ENCODE measurements at places on chromosomes 7 and 10.

DNA sequence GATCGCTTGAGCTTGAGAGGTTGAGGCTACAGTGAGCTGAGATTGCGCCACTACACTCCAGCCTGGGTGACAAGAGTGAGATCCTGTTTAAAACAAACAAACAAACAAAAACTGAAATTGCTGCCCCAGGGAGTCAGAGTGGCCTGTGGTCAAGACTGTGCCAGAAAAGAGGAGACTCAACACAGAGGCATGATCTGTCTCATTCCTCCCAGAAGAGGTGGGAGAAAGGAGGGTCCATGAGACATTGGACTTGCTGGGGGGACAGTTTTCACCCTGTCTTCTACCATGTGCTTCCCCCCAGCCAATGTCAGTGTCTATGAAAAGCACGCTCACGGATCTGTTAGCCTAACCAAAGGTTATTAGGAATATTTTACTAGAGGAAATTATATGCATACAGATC lies 3.2 kb downstream of the ZNF853 start:
- DNase-seq, result no peak

DNA sequence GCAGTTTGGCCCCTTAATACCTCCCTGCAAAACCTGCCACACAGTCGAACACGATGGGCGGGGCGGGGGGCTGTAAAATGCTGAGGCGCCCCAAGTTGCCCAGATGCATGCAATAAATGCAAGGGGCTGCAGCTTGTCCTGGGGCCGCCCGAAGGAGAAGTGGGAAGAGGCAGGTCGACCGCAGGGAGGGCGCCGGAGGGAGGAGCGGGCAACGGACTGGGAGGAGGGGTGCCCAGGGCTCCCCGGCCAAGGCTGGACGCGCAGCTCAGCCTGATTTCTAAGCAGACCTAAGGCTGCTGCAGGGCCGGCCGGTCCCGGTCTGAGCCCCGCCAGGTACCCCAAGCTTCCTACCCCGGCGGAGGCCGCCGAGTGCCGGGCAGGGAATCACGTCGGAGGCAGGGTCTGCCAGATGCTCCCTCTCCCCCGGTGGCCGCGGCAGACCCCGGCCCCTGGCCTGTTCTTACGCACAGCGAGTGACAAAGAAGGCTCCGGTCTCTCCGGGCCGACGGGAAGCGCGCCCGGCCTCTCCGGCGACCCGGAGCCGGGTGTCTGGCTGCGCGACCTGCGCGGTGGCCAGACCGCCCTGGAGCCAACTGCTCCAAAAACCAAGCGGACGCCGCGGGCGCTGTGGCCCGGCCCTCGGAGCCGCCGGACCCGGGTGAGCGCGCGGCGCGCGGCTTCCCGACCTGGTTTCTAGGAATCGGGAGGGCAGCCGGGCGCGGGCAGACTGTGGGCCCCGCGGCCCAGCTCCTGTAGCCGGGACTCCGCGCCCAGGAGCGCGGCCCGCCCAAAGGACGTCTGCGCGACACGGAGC lies 744 bp upstream of the EBF3 start:
- no peak for DNase-seq

DNA sequence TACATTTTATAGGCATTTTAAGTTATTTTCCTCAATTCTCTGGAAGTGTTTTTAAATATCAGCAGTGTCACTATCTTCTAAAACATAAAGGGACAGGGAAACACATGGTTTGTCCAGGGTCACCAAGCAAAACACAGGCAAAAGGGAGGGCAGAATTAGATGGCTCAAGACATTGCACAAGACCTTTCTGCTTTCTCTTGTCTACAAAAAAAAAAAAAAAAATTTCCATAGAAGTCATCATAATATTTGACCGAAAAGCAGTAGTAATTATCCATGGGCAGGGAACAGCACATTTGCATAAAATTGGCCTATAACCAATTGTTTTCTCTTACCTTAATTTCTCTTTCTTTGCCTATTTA lies 703.1 kb upstream of the FZD8 start:
- no peak for DNase-seq

- DNase-seq, result no peak
These were observed 170.4 kb downstream of the PTEN start for GRCh38 chr10:88033793-88034192.

DNA sequence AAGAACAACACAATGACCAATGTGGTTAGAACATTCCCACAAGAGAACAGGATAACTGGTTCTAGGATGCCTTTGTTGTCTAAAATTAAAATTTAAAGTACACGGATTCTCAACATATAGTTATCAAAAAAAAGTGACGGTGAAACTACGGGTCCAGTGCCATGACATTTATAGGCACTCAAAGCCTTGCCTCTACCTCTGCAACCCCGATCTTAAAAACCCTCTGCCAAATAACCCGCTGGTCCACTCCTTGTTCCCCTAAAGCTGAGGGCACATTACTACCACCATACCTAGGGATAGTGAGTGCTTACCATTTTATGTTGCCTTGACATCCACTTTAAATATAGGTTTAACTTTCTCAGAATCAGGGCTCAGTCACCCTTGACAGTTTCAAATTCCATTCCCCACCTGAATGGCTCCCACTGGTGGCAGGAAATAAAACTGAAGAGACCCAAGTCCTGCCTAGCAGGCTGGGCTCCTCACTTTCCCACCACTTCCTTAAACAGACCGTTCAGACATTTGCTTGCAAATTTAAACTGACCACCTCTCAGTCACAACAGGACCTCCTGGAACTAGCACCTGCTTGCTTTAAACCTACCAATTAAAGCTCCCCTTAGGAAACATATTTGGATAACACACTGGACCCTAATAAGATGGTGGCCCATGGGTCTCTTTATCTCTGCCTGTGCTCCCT lies 169.9 kb upstream of the ASAH2 start:
- DNase-seq, result no peak

DNA sequence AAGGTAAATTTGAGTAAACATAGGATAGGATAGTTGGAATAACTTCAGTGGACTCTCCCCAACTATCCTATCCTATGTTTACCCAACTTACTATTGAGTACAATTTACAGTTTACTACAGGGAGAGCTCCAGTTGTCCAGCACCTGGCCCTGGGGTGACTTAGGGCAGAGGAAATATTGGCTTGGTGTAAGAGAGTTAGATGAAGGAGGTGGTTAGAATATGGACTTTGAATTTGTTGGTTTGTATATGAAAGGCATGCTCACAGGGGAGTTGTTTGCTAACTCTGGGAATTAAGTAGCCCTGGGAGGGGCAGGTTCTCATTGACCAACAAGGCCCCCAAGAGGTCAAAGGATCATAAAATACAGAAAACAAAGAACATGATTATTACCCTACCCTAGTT lies 497.7 kb downstream of the ARL4A start:
- no peak for DNase-seq

DNA sequence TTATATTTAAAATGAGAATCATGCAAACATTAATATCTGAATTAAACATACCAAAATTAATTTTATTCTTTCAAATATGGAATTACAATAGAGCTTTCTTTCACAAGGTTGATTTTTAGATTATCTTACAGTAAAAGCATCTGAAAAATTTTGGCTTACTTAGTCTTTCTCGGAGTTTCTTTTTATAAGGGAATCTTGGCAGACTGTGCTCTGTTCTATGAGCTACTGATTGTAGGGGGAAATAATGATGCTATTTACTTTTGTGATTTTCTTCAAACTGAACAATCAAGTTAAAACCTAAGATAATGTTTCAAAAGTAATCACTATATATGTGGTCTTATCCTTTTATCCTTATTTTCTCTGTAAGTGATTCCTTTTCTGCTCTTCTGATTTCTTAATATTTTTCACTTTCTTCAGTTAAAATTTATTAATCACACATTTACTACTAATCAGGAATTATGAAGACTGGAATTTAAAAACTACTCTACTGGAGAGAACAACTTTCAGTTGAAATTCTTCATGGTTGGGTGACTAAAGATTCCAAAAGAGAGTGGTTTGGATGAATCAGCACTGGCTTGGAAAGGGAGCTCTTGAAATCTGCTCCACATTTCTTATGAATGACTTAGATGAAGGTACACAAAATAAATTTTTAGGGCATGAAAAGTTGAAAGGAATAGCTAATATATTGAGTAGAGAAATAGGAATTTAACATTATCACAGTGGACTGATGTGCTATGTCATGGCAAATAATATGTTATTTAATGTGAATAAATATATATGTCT lies 103.9 kb downstream of the PPP1R9A start:
- DNase-seq, result peak; percentile 23

GRCh38 chr10:75542084-75542483 lies 110.7 kb downstream of the LRMDA start:
- DNase-seq, result no peak

DNA sequence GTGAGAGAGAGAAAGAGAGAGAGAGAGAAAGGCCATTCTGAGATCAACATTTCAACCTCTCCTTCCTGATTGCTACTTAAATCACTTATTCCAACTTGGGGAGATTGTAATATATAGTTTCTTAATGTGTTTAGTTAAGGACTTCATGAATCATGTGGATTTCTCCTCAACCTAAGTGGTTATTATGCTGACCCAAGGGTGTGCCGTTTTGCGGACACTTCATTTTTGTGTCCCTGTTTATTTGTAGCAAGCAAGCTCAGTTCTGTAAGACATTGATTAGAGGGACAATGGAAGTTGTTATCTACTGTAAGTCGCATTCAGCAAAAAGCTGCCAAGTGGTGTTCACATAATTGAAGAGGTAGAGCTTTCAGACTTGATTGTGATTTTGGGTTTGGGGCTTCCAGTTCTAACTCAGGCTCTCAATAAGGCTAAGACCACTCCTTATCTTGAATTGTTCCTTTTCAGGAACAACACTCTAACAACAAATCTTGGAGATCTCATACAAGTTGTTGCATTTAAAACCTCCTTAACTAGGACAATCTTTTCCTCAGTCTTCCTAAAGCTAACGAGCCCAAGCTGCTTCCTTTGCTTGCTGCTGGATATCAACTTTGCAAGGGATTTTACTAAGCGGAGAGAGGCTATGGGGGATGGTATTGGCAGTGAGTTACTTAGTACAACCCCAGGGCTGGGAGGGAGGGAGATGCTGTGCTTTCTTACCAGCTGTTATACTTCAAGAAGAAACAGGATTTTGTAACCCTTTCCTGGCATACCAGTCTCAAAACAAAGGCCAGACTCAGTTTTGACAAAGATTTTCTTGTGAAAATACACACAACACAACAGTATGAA lies 19.8 kb upstream of the COL1A2 start:
- DNase-seq, result peak; percentile 91

DNA sequence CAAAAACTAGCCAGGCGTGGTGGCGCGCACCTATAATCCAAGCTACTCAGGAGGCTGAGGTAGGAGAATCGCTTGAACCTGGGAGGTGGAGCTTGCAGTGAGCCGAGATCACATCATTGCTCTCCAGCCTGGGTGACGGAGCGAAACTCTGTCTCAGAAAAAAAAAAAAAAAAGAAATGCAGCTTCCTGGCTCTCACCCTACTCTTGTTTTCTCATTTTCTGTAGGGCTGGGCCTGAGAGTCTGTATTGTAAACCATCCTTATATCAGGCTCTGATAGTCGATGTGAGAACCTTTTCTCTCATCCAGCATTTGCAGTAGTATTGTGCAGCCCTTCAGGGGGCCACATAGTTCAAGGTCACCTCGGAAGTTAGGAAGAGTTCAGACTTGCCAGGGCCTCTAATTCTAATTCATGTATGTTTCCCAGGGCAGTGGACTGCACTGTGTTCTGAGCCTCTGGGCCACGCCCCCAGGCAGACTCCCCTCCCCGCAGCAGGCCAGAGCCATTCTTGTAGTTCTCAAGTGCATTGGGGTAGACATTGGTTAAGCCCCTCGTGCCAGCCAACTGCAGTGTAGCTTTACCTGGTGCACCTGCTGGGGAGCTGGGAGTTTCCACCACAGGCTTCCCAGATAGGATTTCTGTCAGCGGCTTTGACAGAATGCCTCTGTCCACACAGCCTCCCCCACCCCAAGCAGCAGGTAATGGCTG lies 38.3 kb upstream of the PDCD4 start:
- DNase-seq, result no peak

GRCh38 chr10:115278294-115278693 lies 185.1 kb downstream of the ATRNL1 start:
- DNase-seq, result no peak

GRCh38 chr7:106059556-106059955 lies 52.6 kb downstream of the SYPL1 start:
- no peak for DNase-seq

- DNase-seq, result no peak
These were observed 262.4 kb downstream of the GRID1 start for GRCh38 chr10:86104156-86104555.

GRCh38 chr7:94633014-94633341 lies 23.0 kb downstream of the SGCE start:
- no peak for DNase-seq

DNA sequence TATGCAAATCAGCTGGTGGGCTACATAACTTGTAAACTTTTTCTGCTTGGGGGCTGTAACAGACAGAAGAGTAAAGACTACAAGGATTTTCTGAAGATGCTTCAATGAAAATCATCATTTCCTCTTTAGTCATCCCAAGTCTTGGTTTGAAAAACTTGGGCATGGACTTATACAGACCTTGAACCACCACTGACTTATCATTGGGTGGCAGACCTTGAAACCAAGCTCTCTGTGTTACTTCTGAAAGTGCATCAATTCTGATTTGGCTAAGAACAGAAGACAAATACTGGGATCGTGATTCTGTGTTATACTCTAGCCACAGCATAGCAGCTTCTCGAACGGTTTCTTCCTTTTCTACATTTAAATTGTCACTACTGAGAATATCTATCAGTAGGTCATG lies 21.3 kb downstream of the KBTBD2 start:
- DNase-seq, result no peak

- no peak for DNase-seq
These were observed 49.1 kb downstream of the ZNF783 start for GRCh38 chr7:149310990-149311573.

- no peak for DNase-seq
These were observed 232.2 kb downstream of the TRIL start for GRCh38 chr7:28725911-28726310.

- peak; percentile 90 for DNase-seq
These were observed 32.1 kb upstream of the MDFIC start for GRCh38 chr7:114889646-114890285.

DNA sequence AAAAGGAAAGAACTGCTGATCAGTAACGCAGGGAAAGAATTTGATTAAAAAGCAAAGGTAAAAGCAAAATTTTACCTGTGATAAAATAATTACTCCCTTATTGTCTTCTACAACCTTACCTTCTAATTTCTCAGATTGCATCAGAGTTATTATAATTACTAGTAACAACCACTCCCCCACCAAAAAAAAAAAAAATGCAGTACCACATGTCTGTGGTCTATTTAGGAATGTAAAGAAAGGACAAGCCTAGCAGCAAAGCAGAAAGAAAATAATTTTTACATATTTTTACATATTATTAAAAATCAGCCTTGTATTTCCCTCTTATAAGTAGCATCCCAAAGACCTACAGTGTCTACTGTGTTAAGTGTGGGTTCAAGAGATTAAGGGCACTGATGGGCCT lies 430.4 kb downstream of the TFEC start:
- DNase-seq, result no peak

DNA sequence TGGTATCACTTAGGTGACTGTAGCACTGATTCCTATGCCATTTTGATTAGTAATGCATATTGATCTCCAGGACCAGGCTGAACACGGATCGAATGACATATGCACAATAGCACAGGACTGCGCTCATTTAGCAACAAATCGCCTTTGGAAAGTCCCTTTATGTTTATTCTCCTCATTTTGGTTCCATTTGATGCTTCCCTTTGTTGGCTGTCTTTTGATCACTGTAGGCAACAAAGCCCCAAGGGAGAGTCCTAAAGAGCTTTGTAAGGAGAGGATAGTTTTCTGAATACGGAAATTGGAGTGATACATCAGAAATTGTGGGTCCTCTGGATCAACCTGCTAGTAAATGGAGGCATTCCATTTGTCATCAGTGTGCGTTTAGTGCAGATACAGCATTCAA lies 1111.4 kb downstream of the SORCS1 start:
- DNase-seq, result no peak

GRCh38 chr10:11598712-11599397 lies 12.6 kb downstream of the USP6NL start:
- DNase-seq, result no peak
